ENCODE measurements at places on chromosomes 7 and 10.
A peak's percentile ranks its signal among the peaks of the same experiment; 100 is the strongest.

DNA sequence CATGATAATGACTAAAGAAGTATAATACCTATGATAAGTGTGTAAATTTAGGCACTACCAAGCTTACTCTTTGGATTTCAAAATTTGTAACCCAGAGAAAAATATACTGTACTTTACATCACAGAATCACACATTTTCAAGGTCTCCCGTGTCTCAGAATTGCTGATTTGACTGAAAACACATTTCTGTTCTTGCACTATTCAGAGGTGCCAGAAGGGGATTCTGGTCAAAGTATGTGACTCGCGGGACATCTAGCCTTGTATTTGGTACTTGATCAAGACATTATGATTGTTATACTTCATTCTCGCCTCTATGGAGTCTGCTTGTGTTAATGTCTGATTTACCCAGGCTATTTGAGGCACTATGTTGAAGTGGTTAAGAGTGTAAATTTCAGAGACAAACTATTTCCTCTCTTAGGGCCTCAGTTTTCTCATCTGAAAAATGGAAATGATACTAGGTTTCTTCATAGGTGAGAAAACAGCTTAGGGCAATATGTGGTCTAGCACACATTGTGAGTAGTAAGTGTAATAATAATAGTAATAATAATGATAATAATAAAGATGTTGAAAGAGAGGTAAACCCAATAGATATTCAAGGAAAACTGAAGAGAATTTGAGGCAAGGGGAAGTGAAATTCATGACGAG, 320.4 kb downstream of the RNLS start:
- DNase-seq, result no peak

DNA sequence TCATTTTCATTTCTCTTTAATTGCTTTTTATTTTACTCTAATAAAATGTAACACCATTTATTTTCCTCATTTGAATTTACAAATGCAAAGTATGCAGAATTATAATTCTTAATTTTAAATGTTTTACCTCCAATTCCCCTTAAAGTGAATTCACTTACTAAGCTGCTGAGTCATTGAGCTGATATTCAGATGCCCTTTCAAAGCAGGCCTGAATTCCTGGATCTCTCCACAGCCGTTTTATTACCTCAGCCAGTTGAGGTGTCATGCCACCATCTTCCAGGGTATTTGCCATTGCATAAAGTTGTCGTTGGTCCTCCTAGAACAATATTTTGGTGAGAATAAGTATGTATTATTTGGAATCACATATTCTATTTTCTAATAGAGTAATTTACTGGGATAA, 33.2 kb downstream of the GNAT3 start:
- peak; percentile 80 for DNase-seq

GRCh38 chr10:80530251-80530650, 7.5 kb upstream of the SH2D4B start:
- DNase-seq, result peak; percentile 44

DNA sequence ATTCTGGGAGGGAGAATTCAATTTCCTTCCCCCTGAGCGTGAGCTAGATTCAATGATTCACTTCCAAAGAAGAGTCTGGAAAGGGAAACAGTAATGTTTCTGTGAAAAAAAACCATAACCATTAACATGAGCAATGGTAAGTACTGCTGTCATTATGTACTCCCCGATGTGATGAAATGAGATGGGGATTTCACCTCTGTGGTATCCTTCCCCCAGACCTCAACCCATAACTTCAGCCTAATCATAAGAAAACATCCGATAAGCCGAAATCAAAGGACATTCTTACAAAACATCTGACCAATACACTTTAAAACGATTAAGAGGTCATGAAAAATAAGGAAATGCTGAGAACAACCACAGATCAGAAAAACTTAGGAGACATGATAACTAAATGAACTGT, 27.2 kb downstream of the EZH2 start:
- DNase-seq, result no peak

DNA sequence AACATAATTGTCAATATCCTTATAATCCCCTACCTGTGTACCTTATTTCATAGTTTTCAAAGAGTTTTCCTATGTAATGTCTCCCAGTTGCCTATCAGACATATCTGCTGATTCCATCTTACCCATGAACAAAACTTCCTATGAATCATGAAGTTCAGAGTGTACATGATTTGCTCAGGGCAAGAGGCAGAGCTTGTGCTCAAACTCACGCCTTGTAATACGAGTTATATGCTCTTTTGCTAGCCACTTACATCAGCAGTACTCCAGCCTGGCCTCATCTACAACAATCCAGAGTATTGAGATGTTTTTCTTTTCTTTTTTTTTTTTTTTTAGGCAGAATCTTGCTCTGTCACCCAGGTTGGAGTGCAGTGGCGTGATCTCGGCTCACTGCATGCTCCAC, 11.8 kb downstream of the PKD2L1 start:
- no peak for DNase-seq

DNA sequence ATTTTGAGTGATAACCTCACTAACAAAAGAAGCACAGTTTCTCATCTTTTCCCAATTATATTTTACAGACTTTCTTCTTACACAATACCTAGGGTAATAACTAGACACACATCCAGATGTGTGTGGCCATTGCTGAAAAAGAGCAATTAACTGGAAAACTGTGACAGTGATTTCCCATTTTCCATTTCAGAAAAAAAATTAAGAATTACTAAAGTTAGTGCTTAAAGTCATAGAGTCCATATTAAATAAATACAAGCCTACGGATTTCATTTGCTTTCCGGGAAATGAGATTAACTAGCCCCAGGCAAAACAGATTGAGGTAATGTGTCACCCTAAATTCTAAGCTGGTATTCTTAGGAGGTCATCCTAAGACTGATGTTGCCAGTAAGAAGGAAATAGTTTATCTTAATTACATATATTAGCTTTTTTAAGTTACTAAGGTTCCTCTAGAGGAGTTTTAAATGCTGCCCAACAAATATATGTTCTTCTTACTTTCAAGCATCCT, 10.2 kb upstream of the MACC1 start:
- DNase-seq, result no peak

DNA sequence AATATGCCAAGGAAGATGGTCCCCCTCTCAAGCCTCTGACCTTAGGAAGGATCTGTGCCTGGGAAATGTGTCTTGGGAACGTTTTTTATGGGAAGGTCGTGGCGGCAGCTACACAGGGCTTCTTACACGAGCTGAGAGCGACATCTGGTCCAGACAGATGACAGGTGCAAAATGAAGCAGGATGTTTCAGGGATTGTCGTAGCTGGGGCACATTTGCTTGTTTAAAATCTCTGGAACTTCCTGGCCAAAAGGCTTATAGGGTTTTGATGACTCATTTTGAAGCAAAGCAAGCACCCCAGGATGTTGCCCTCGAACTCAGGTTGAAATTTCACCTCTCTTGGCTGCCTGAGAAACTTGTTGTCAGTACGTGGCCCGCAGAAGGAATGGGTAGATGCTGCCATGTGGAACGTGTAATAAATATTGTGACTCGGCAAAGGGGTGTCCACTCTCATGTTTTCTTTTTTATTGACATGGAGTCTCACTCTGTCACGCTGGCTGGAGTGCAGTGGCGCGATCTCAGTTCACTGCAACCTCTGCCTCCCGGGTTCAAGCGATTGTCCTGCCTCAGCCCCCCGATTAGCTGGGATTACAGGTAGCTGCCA, 117.5 kb downstream of the CAMK1D start:
- no peak for DNase-seq

DNA sequence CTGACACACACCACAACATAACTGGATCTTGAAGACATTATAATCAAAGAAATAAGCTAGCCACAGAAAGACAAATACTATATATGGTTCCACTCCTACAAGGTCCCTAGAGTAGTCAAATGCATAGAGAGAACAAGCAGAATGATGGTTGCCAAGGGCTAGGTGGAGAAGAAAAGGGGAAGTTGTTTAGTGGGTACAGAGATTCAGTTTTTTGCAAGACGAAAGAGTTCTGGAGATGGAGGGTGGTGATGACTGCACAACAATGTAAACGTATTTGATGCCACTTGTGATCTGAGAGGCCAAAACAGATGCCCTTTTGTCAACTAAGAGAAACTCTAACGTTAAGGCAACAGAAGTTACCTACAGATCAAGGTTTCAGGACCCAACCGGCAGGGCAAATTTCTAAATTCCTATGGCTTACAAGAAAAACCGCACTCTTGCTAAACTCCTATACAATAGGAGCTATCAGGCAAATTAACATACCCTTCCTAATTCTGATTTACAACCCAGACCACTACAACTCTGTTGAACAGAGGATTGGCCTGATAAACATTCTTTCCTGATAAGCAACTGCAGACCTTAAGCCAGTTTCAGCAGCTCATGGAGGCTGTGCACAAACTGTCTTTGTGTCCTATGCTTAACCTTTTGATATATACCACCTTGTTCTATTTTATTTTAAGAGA, 69.0 kb downstream of the FAM107B start:
- peak; percentile 77 for DNase-seq

GRCh38 chr7:135845415-135846075, 96.9 kb upstream of the FAM180A start:
- DNase-seq, result no peak

DNA sequence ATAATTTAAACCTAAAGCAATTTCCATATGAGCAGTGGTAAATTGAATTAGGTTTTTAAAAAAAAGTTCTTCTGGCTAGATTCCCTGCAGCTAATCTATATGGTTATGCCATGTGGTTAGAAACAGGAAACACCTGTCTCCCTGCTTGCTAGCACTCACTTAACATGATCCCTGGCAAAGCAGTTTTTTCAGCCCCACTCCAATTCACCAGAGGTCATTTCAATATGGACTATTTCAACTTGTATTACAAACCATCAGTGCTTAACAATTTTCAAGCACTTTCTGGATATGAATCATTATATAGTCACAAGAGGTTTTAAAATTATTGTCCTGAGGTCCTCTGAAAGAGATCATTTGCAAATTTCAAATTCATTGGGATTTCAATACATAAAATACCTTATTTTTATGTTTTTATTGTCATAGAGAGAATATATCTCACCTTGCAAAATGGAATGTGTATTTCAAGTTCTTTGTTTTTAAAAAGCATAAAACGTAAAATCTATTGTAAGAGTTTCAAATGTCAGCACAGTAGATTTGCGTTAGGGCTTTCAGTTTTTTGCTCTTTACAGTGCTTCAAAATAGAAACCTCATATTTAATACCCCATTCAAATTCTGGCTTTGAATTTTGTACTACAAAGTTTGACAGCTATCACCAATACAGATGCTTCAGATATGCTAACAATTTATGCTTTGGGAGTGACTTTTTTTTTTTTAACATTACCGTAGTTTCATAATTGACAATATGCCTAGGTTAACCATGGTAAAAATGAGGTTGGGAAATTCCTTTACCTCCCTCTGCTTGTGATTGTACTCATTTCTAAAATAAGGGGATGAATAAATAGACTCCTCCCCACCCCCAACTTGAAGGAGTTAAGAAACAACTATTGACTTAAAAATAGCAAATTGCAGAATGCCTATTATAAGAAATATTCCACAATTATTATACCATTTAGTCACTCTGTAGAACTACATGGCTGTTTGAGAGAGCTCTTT, 117.5 kb upstream of the HGF start:
- DNase-seq, result no peak

DNA sequence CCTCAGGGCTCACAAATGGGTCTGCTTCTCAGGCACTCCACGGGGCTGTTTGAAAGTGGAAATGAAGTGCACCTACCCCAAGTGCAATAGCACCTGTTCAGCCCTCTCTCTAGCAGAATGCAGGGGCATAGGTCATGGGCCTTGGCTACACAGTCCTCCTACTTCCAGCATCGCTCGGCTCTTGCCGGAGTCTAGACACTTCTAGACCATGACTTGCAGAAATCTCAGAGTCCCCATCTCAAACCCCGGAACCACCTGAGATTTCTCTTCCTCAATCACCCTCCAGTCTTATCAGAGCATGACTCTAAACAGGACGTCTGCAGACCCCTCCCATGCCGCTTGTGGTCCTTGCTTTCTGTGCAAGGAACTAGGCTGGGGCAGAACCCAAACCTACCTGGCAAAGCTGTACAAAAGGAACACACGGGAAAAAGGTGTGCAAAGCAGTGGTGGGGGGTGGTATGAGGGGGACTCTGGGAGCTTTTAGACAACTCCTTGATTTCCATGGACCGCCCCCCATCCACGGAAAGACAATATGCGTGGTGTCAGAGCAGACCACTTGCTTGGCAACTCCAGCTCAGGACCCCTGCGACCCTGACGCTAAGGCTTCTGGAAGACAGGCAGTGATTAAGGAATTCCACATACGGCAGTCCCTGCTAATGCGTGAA, 13.8 kb downstream of the TMEM273 start:
- DNase-seq, result peak; percentile 14

DNA sequence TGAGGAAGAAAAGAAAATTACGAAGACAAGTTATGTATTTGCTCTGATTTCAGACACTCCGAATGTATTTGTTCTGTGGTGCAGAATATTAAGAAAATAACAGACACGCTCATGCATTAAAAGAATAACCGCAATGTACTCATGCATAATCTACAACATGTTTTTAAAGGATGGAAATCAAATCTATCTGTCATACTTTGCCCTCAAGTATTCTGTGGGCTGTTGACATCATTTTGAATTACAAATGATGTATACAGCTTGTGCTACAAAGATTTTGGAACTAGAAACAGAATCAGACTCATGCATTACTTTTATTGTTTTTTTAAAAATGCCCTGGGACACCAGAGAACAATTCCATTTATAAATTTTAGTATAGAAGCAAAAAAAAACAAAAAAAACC, 69.9 kb downstream of the APBB1IP start:
- DNase-seq, result no peak

GRCh38 chr10:109931163-109931562, 7.9 kb upstream of the XPNPEP1 start:
- no peak for DNase-seq

DNA sequence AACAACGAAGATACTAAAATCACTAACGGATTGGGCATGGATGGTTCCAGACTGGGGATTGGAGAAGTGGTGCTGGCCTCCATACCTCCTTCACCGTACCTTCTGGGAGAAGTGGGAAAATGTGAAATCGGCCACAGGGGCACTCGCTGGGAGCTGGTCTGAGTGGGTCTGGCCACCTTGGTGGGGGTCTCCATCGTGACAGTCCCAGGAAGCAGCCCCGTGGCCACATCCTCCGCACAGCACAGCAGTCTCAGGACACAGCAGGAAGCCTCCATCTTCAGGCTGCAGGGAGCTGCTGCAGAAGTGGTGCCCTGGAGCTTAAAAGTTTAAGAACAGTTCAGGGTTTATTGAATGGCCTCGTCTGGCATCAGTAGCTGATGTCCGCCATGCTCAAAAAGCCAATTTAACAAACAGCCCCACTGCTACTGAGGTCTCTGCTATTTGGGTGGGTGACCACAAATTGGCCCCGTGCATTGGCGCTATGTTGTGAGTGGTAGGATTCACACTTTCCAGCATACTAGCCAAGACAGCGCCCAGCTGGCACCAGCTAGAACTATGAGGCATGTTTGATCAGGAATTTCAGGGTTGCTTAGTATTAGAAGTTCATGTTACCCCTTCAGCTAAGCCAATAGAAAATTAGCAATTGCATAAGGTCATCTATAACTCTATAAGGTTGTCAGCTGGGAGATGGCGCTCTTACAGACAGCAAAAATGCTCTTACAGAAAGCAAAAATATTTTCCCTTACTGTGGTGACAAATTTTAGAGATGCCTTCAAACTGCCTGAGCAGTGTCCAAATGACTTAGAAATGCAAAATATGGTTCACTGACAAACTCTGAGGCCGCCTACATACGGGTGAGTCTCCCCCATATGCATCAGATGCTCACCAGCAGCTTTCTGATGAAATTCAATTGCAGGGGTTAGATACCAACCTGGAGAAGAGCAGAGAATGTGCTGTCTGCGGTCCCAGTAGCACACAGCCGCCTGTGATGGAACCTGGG, 17.0 kb downstream of the PKD1L1 start:
- DNase-seq, result no peak

Data from mesendoderm (in vitro differentiated cells).